ENCODE measurements at places on chromosomes 2 and 18.

DNA sequence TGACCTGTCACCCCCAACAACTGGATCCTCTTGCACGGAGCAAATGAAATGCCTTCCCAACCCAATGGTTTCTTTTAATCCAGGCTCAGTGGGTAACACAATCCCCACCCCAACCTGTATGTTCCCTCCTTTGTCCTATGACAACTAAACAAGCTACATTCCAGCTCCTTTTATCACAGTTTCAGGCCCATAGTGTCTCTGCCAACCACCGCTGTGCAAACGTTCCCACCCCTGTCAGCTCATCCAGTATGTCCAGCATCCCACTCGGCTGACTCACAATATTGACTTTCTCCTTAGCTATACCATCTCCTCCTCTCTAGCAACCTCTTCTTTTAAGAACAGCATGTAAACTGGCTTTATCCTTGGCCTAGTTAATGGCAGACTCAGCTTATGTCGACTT lies 117.9 kb upstream of the PPP1CB start:
- DNase-seq, result no peak

GRCh38 chr2:78431241-78431640 lies 594.3 kb upstream of the REG3G start:
- peak; percentile 1 for DNase-seq

GRCh38 chr2:55168221-55169154 lies 63.6 kb downstream of the CLHC1 start:
- DNase-seq, result peak; percentile 42

DNA sequence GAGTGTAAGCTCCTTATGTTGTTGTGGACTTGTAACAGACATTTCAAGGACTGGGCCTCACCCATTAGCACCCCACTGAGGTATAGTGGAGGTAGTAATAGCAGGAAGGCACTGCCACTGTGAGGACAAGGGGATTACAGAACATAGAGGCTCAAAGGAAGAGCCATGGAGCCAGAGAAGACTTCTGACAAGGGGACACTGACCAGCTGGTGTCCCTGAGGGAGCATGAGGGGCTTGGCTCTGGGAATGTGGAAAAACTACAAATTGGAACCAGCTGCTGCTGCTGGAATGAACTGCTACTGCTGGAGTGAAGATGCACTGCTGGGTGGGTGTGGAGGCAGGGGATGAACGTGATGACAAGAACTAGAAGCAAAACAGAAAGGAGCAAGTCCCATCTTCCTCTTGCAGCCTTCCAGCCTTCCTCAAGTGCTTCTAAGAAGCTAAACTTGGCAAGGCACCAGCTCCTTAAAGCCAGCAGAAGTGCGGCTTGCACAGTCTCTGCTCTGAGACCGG lies 167.3 kb upstream of the NOSTRIN start:
- no peak for DNase-seq

- DNase-seq, result no peak
Measured at GRCh38 chr2:73997813-73998212, 13.1 kb downstream of the TET3 start.

DNA sequence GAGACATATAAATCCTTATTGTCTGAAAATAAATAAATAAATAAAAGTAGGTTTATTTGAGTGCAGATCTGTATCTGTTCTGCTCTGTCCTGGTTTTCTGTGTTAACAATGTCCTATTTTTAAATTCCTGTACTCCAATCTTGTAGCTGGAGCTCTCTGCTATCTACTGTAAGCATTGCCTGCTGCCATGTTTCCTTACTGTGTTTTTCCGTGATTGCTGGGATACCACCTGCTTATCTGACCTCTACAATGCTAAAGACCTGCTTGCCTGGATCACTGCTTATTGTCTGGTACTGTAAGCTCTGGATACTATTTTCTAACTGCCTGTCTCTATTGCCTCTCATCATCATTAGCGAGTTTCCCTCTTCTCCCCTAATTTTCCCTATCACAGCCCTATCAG lies 11.6 kb downstream of the PTPN4 start:
- DNase-seq, result no peak

- no peak for DNase-seq
Measured at GRCh38 chr2:73961823-73962615, 22.7 kb upstream of the TET3 start.

DNA sequence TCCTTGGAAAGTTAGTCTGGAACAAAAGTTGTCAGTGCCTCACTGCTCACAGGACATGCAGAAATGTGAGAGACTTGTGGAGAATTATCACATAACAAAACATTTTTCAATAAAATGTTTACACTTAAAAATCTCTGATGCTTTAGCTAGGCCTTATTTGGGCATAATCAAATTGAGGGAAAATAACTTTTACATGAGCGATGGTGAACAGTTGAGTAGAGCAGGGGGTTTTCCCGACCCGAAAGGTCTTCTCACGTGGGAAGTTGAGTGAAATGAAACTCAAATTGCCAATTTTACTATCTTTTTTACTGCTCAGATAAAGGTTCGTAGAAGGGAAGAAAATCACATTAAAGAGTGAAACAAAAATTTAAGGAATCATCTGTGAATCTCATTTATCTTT lies 465.6 kb downstream of the MTX2 start:
- no peak for DNase-seq

DNA sequence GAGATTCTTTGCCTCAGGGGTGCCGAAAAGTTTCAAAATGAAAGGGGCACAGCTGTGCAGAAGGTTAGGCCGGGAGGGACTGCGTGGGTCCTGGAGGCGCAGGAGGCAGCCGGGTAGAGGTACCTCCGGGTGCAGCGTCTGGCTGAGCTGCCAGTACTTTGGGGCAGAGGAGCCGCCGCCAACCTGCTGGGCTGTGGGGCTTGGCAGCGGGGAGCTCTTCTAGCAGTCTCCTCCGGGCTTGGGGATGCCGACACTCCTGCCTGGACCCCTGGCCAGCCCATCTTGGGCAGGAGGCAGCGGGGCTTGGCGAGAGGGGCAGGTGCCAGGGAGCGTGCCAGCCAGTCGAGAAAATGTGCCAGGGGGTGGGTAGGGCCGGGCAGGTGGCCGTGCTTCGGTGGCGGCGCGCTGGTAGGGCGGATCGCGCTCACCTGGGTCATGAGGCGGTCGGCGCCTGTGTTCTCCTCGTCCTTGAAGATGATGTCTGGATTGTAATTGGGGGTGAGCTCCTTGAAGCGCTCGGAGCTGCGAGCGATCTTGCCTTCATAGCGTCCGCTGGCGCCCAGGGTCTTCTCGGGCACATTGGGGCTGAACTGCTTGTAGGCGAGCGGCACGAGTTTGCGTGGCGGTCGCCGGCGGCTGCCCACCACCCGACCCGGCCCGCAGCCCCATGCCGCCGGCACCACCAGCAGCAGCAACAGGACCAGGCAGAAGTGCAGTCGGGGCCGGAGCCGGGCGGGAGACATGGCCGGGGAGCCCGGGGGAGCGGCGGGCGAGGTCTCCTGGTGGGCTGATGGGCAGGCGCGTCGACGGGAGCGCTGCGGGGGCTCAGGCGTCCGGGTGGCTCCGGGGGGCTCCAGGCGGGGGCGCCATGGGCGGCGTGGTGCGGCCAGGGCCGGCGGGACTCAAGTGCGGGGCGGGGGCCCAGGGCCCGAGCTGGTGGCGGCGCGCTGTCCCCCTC lies 717 bp downstream of the IHH start:
- DNase-seq, result no peak

Data from NCI-H748 treated with DMSO at 0.1 percent for 48 hours (cell line).